ENCODE measurements at places on chromosomes 16 and 17.

- no peak for DNase-seq
Observed at GRCh38 chr16:9115277-9115676, 23.8 kb downstream of the HAPSTR1 start.

GRCh38 chr16:24745791-24746190 is 16.3 kb downstream of the TNRC6A start:
- no peak for DNase-seq

- no peak for DNase-seq
Observed at GRCh38 chr16:85088570-85089199, 23.6 kb downstream of the CIBAR2 start.

- no peak for DNase-seq
Observed at GRCh38 chr16:51244887-51245657, 94.0 kb upstream of the SALL1 start.

GRCh38 chr17:248337-249235 is 67.1 kb upstream of the DOC2B start:
- no peak for DNase-seq

GRCh38 chr16:22189473-22190080 is 16.5 kb upstream of the EEF2K start:
- no peak for DNase-seq

DNA sequence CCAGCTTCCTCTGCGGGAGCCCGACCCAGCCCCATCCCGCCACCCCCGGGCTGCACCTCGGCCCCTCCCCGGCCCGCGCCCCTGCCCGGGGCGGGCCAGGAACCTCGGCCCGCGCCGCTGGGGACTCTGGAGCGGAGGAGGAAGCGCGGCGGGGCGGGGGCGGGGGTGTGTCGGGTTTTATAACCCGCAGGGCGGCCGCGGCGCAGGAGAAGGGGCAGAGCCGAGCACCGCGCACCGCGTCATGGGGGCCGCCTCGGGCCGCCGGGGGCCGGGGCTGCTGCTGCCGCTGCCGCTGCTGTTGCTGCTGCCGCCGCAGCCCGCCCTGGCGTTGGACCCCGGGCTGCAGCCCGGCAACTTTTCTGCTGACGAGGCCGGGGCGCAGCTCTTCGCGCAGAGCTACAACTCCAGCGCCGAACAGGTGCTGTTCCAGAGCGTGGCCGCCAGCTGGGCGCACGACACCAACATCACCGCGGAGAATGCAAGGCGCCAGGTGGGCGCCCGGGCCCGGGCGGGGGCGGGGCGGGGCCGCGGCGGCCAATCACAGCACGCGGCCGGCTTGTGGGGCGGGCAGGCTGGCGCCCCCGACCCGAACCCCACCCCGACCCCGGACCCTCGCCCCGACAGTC is at the start of gene ACE:
TSS of gene ACE (plus strand) at position 208 of the 626 bp plus-strand sequence. CDS start at position 242, 34 bp downstream.
- no peak for DNase-seq

GRCh38 chr17:46154151-46154816 is 38.9 kb downstream of the KANSL1 start:
- no peak for DNase-seq

DNA sequence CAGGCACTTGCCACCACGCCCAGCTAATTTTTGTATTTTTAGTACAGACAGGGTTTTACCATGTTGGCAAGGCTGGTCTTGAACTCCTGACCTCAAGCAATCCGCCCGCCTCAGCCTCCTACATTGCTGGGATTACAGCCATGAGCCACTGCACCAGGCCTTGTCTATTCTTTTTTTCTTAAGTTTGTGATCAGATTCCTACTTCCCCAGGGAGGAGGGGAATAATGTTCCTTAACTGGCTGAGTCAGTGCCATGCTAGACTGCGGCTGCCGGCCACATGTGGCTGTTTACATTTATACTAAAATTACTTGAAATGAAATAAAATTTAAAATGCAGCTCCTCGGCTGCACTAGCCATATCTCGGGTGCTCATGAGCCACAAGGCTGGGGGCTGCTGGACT is 27.8 kb upstream of the USP36 start:
- no peak for DNase-seq

GRCh38 chr17:17497065-17497844 is 1.1 kb upstream of the RASD1 start:
- no peak for DNase-seq

- DNase-seq: no peak
Observed at GRCh38 chr16:59336136-59336695, 602.1 kb upstream of the GOT2 start.

GRCh38 chr17:34051046-34051445 is 204.0 kb upstream of the CCL2 start:
- DNase-seq: no peak

DNA sequence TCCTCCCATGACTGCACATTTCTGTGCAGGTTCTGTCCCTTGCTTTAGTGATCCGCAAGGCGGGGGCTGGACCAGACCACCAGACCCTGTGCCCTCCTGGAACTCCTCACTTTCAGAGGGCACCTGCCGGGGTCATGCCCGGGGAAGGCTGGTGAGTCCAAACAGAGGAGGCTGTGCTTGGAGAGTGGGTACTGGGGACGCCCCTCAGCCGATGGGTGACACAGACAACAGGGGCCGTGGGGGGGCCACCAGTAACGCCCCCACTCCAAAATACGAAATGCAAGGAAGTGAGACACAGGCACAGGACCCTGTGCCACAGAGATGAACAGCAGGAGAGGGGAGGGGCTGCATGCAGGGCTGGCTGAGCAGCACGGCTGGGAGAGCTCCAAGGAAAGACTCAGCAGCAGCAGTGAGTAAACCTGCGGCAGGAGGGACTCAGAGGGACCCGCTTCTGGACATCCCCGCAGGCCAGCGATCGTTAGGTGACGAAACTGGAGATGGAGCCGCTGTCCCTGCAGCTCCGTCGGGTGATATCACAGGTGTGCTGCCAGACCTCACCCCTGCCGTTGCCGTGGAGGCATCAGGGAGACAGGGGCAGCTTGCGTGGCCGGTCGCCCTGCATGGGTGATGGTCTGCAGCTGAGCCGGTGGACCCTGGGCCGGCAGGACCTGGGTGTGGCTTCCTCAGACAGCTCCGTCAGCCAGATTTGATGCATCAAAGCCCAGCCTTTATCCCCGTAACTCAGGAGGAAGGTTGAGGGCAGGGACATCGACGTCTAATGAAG is 71.2 kb upstream of the GNG13 start:
- no peak for DNase-seq

- no peak for DNase-seq
Observed at GRCh38 chr16:83878838-83879237, 20.1 kb upstream of the MLYCD start.

DNA sequence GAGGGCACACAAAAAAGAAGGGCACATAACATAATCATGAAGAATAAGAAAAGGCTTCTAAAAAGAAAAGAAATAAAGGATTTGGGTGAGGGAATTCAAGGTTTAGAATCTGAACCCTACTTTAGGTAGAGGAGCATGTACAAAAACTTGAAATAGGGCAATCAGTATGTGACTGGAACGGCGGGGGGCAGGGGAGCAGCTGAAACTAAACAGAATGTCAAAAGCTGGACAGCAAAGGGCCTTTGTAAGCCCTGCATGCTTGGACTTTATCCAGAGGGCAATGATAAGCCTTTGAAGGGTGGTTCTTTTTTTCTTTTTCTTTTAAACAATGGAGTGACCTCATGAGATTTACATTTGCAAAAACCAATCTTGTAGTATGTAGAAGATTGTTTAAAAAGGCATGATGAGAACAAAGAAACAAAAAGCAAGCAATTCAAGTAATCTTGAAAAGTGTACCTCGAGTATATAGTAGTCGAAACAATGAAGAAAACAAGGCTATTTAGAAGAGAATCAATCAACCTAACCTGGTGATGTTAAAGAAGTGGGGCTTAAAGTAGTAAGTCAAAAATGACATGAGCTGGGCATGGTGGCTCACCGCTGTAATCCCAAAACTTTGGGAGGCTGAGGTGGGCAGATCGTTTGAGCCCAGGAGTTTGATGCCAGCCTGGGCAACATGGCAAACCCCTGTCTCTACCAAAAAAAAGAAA is 46.7 kb upstream of the ANKFY1 start:
- no peak for DNase-seq

GRCh38 chr16:57981636-57982035 is 10.7 kb upstream of the CNGB1 start:
- no peak for DNase-seq

DNA sequence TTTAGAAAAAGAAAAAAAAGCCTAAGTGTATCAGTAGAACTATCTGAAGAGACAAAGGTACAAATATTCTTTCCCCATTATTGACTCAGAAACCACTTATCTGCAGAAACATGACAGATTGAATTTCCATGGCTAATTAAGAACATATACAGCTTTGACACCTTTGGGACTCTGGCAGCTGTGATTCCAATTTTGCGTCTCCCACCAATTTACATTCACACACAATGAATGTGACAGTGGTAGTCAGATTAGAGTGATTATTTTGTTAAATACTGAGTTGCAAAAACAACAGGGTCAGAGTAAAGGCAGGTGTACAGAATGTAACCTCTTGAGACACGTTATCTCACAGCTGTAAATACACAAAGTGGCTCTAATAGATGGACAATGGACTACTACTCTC is 5.3 kb upstream of the PPM1D start:
- no peak for DNase-seq

- no peak for DNase-seq
Observed at GRCh38 chr17:38455288-38455915, 27.1 kb downstream of the ARHGAP23 start.

GRCh38 chr16:8229011-8229520 is 361.2 kb downstream of the TMEM114 start:
- no peak for DNase-seq

GRCh38 chr16:85606904-85607303 is 6.2 kb upstream of the GSE1 start:
- DNase-seq: no peak

GRCh38 chr16:89931305-89931896 is 8.3 kb downstream of the TUBB3 start:
- no peak for DNase-seq

GRCh38 chr16:87337262-87337771 is 20.1 kb upstream of the C16orf95 start:
- DNase-seq: no peak

GRCh38 chr17:40443196-40443987 is at the start of gene IGFBP4:
TSS of gene IGFBP4 (plus strand) at chr17:40443450. CDS start at chr17:40443736, 286 bp downstream.
- peak; percentile 66 for DNase-seq

GRCh38 chr16:83831456-83831987 is 23.7 kb downstream of the HSBP1 start:
- DNase-seq: no peak

GRCh38 chr17:75622076-75622475 is 11.2 kb upstream of the SMIM5 start:
- no peak for DNase-seq

GRCh38 chr16:87823181-87823929 is 46.0 kb downstream of the SLC7A5 start:
- DNase-seq: no peak

DNA sequence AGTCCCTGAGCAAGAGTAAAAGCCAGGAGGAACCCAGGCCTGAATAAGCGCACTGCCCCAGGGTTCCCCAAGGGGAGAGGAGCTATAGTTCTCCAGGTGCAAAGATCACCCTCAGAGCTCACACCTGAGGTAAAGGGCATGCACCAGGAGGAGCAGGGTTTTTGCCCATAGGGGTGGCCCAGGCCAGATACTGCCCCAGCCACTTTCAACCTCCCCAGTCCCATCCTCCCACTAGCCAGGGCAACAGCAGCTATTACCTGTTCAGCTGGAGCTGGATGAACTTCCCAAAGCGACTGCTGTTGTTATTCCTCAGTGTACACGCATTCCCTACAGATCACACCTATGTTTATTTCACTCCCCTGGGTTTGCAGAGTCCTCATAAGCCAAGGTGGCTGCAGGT is 19.8 kb downstream of the MYO19 start:
- no peak for DNase-seq

- no peak for DNase-seq
Observed at GRCh38 chr16:74788108-74788507, 13.5 kb upstream of the FA2H start.

- DNase-seq: no peak
Observed at GRCh38 chr16:12436201-12436657, 367.5 kb downstream of the CPPED1 start.

GRCh38 chr16:89770367-89770766 is 46.1 kb downstream of the FANCA start:
- no peak for DNase-seq

- no peak for DNase-seq
Observed at GRCh38 chr16:81495321-81496234, 51.0 kb downstream of the CMIP start.

DNA sequence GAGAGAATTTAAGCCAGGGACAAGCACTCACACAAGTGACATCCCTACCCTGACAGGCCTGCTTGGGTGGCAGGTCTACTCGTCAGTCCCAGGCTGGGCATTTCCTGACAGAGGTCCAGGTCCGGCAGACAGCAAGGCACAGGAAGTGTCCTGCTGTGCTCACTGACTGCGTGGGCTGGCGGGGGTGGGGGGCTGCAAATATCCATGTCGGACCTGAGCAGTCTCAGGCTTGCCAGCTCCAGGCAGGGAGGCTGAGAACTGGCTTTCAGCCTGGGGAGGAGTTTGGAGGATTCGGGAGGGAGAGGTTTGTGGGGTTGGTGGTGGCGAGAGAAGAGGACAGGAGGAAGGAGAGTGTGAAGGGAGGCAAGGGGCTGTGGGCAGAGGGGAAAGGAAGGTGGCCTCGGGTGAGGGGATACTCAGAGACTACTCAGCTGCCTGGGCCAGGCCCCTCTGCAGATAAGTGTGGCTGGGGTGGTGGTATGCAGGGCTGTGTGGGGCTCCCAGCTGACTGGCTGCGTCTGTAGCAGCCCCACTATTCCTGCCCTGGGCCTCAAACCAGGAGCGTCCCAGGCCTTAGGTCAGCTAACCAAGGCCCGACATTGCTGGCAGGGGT is 7.8 kb downstream of the HIC1 start:
- no peak for DNase-seq

GRCh38 chr17:12070561-12070960 is 49.9 kb downstream of the MAP2K4 start:
- no peak for DNase-seq

- no peak for DNase-seq
Observed at GRCh38 chr17:76753061-76753961, 15.4 kb downstream of the MFSD11 start.

DNA sequence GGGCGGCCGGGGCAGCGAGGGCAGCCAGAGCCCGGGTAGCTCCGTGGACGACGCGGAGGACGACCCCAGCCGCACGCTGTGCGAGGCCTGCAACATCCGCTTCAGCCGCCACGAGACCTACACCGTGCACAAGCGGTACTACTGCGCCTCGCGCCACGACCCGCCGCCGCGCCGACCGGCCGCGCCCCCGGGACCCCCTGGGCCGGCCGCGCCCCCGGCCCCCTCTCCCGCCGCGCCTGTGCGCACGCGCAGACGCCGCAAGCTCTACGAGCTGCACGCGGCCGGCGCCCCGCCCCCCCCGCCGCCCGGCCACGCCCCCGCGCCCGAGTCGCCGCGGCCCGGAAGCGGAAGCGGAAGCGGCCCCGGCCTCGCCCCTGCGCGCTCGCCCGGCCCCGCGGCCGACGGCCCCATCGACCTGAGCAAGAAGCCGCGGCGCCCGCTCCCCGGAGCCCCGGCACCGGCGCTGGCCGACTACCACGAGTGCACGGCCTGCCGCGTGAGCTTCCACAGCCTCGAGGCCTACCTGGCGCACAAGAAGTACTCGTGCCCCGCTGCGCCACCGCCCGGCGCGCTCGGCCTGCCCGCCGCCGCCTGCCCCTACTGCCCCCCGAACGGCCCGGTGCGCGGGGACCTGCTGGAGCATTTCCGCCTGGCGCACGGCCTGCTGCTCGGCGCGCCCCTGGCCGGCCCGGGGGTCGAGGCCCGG is 36.1 kb upstream of the ZC3H18 start:
- DNase-seq: peak; percentile 95

- no peak for DNase-seq
Observed at GRCh38 chr16:51163366-51163765, 12.3 kb upstream of the SALL1 start.

Measured in GM12892 (cell line).